NCI-H526 treated with DMSO at 0.1 percent for 48 hours (cell line): ENCODE measurements at places on chromosomes 12 and 14.

- no peak for DNase-seq
Measured at GRCh38 chr12:14327711-14328110, 37.8 kb upstream of the ATF7IP start.

DNA sequence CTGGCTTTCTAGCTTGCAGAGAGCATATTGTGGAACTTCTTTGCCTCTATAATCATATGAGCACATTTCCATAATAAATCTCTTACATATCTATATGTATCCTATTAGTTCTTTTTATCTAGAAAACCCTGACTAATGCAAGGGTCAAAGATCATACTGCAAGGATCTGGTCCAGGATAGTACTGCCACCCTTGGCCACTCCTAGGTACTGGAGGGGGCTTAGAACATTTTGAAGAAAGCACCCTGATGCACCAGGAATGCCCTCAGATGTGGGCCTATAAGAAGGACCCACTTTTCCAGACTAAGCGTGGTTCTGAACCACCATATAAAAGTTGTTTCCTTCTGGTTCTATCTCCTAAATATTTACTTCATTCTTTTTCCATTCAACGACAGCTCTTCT, 14.6 kb downstream of the ATXN7L3B start:
- DNase-seq: no peak

DNA sequence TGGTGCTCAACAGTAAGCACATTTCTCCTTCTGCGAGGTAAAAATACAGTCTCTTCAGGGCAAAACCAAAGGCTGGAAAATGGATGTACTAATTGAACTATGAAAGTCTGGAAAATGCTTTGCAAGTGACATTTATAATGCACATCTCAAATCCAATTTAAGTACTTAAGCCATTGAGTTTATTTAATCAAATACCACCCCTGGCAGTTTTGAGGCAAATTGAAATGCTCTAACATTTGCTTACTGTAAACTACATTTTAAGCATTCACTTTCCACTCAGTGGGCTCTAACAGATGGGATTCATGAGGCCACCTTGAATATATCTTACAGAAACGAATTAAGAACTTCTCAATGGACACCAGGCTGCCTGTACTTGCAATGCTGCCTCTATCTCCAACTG, 69.7 kb downstream of the HELB start:
- DNase-seq: no peak

- no peak for DNase-seq
Measured at GRCh38 chr14:50350975-50351374, 38.9 kb downstream of the DMAC2L start.

- no peak for DNase-seq
Measured at GRCh38 chr12:47548401-47548800, 157.4 kb downstream of the RPAP3 start.

- DNase-seq: no peak
Measured at GRCh38 chr12:132342251-132343227, 13.2 kb upstream of the GALNT9 start.

GRCh38 chr12:76449993-76450392, 101.8 kb upstream of the BBS10 start:
- DNase-seq: no peak

GRCh38 chr14:104395276-104395675, 184.3 kb upstream of the C14orf180 start:
- no peak for DNase-seq

- DNase-seq: no peak
Measured at GRCh38 chr12:9642606-9643265, 26.8 kb upstream of the CLEC2D start.

DNA sequence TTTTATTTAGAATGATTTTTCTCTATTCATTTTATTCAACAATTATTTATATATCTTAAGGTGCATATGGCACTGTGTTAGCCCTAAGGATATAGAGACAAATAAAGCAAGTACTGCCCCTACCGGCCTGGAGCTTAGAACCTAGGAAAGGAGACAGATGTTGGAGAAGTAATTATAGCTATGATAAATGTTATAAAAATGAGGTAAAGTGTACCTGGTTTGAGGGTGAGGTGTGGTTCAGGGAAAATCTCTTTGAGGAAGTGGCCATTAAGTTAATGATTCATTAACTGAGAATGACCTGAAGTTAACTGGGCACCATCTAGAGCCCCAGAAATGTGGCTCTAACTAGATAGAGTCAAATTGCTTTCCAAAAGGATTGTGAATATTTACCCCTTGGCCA, 31.9 kb downstream of the CDKL1 start:
- DNase-seq: no peak

GRCh38 chr12:124665511-124665910, 98.1 kb upstream of the NCOR2 start:
- no peak for DNase-seq

DNA sequence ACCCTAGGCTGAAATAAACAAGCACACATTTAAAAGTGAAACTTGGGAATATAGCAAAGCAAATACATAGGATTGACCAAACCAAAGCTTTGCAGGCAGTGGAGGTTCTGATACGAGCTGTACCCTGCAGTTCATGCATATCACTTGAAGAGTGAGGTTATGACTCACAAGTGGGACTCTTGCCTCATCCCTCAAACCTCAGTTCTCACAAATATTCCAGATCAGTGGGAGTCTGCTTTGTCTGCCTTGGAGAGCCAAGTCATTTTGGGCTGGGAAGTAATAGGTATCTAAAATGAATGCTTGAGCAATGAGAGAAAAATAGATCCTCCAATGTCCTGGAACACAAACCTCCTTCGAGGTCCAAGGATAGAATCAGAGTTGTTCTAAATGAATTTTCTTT, 116.4 kb downstream of the LRIG3 start:
- no peak for DNase-seq

DNA sequence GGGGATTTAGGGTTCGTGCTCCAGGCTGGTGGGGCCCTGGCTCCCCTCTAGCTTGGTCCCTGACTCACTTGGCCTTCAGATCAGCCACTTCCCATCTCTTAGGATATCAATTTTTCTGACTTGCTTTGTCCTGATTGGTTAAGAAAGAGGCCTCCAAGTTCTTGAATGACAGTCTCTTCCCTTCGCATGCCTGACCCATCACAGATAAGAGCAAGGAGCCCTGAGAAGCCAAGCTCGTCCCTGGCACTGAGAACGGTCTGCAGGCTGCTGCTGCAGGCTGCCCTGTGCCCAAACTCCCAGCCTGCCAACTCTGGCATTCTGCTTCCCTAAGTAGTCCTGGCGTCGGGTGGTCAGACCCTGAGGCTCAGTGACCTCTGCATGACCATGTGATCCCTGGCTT, 794 bp upstream of the LRTM2 start:
- DNase-seq: no peak

GRCh38 chr12:85413266-85413665, 133.2 kb downstream of the ALX1 start:
- DNase-seq: no peak

GRCh38 chr12:88238406-88238805, 96.3 kb downstream of the TMTC3 start:
- DNase-seq: no peak

DNA sequence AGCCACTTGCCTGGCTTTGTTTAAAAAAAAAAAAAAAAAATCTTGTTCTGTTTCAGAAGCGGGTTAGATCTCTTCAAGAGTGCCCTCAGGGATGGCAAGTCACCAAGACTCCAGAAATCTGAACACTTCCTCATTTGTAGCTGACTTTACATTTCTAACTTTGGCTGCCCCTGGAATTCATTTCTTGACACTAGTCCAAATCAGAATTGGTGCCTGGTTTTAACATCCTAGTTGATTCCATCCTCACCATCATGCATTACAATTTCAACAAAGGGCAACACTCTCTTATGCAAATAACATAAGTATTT, 295.5 kb downstream of the RMST start:
- no peak for DNase-seq

- DNase-seq: no peak
Measured at GRCh38 chr14:60510254-60510950, 1.5 kb downstream of the SIX6 start.

GRCh38 chr14:32697114-32697513, 241.6 kb upstream of the NPAS3 start:
- no peak for DNase-seq

DNA sequence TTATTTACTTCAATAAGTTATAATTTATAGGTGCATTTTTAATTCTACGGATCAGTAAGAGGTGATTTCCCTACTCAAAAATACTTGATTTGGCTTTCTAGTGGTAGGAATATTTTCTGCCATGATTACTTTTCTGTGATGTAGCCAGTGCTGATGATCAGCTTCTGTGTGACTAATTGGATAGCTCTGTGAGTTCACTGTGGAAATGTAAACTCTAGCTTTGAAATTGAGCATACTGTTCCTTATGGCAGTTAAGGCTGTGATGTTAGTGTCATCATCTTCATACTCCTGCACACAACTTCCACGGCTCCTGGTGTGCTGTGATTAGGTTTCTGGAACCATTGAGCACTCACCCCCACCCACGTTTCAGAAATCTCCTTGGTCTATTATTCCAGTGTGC, 48.2 kb downstream of the PLEKHA5 start:
- DNase-seq: no peak
